CD4-positive, alpha-beta T cell treated with Interleukin-4 for 1 hour (primary cell): ENCODE measurements at places on chromosomes 4 and X.

GRCh38 chr4:170049766-170050165 is 23.6 kb upstream of the MFAP3L start:
- no peak for DNase-seq

GRCh38 chr4:657338-657833 is 16.7 kb downstream of the ATP5ME start:
- no peak for DNase-seq

- no peak for DNase-seq
These were observed 264.0 kb upstream of the BOD1L1 start for GRCh38 chr4:13891544-13891939.

GRCh38 chr4:168139336-168139735 is 47.0 kb downstream of the ANXA10 start:
- no peak for DNase-seq

- DNase-seq = no peak
These were observed 133.2 kb downstream of the LARP7 start for GRCh38 chr4:112770114-112770513.

DNA sequence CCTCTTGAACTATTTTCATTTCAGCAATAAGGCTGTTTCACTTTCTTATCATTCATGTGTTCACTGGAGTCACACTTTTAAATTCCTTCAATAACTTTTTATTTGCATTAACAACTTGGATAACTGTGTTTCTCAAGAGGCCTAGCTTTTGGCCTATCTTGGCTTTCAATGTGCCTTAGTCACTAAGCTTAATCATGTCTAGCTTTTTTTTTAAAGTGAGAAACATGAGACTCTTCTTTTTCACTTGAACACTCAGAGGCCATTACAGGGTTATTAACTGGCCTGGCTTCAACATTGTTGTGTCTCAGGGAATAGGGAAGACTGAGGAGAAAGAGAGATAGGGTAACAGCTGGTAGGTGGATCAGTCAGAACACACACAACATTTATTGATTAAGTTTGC is 64.0 kb upstream of the VCX2 start:
- DNase-seq = no peak

GRCh38 chrX:32948130-32948529 is 263.2 kb downstream of the DMD start:
- no peak for DNase-seq

DNA sequence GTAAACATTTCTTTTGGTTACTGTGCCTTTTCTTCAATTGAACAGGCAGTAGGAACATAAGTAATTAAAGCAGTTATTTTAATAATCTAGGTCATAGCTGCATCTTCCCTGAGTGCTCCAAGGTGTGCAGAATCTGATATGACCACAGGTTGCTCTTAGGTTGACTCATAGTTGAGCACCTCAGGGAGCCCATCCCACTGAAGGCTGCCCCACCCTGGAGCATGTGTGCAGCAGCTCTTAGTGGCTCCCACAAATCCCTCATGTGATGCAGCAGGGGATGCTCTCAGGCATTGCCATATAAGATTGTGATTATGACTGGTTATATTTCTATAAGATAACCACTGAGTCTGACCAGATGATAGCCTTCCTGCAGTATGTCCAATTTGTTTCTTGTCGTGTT is 72.3 kb downstream of the ZNF518B start:
- DNase-seq = no peak

DNA sequence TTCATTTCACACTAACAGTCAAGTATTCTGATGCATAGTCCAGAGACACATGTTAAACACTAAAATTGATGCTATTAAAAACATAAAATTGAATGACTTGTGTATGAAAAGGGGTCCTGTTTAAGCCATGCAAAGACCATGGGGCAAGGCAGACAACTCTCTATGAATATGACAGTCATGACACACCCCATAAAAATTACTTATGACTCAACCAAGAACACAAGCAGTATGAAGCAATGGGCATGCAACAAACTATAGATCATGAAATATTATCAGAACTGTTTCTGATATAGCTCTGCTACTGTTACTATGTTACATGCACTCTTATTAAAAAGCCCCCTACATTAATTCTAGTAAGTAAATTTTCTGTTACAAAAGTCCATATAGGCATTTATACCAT is 57.5 kb upstream of the ZCCHC13 start:
- no peak for DNase-seq

DNA sequence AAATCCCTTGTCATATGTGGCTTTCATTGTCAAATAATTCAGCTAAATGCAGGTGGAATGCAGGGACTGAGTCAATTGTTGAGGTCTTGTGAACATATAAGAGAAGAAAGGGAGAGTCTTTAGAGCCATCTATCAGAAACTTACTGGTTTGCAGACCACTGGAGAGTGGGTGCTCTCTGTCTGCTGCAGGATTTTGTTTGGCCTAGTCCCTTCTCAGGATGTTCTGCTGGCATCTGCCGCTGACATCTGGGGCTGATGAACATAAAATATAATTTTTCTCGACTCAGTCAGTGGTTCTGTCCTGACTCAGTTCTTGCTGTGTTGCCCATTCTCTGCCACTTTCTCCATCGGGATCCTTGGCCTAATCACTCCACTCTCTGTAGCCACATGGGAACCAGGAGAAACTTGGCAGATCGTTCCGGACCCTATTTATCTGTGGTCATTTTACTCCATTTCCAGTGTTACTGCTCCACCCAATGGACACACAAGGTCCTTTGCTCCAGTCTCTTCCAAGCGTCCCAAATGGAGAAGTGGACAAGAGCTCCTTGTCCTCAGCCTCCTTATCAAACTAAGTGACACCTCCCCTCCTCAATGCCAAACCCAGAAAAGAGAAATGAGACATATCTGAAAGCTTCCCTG is 436.2 kb downstream of the FAT4 start:
- no peak for DNase-seq
